ENCODE measurements at places on chromosomes 2 and 18.

- DNase-seq = no peak
These were observed 39.6 kb downstream of the ZEB2 start for GRCh38 chr2:144480285-144480684.

- DNase-seq = no peak
These were observed 114.9 kb upstream of the RAB27B start for GRCh38 chr18:54713386-54713785.

DNA sequence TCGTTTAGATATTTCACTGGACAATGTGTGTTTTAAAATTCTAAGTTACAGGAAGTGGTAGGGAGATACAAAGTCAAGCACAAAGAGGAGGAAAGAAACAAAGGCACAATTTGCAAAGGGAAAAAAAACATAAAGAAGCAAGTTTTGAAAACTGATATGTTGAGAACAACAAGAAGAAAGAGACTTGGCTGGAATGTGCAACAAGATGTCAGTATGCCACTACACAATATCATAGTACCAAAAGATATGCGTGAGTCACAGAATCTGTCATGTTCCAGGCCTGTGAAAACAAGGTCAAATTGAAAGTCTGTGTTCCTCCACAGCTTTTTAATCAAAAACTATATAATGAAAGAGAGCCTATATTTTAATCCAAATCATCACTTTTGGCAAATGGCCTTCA lies 12.0 kb downstream of the EXOC6B start:
- DNase-seq = no peak

DNA sequence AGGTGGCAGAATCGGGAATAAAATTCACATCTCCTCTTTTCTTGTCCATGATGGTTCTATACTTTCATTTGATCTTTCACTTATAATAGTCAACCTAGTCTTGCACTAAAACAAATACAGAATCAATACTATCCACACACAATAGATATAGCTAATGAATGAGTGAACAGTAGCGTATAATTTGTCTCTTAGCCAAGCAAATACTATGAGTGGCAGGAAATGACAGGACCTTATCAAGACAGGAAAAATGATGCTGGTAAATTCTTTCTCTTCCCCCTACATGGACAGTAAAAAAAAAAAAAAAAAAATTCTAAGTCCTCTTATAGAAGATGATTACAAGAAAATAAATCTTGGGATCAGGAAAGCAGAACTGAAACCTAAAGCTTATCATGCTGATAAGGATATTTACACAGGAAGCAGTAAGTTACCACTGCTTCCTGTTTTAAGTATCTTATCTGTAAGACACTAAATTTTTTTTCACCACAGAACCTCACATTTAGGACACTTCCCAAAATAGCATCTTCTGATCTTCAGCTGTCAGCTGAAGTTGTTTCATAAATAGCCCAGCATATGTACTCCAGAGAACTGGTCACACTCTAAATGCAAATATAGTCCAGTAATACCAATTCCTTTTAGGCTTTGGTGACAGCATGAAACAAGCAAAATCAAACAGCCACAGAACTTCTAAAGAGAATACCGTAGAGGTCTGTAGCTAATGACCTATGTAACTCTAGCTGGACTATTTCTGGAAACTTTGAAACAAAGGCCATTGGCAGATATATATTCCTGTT lies 27.0 kb downstream of the IRS1 start:
- no peak for DNase-seq

DNA sequence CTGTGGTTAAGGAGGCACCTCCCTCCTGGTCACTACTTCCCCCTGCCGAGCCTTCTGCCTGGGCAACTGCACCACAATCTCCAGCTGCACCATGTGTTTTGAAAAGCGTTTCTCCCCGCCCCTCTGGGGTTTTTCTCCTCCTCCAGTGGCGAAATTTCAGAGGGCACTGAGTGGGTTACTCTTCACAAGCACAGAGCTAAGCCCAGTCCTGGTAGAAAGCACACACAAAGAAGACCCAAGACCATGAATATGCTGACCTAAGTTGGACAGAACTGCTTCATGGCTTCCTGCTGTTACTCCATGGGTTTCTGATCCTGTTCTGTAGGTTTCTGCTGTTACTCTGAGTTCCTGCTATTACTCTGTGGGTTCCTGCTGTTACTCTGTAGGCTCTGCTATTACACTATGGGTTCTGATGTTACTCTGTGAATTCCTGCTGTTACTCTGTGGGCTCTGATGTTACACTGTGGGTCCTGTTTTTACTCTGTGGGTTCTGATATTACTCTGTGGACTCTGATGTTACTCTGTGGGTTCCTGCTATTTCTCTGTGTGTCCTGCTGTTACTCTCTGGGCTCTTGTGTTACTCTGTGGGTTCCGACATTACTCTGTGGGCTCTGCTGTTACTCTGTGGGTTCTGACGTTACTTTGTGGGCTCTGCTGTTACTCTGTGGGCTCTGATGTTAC lies 216.6 kb downstream of the RTP5 start:
- no peak for DNase-seq

DNA sequence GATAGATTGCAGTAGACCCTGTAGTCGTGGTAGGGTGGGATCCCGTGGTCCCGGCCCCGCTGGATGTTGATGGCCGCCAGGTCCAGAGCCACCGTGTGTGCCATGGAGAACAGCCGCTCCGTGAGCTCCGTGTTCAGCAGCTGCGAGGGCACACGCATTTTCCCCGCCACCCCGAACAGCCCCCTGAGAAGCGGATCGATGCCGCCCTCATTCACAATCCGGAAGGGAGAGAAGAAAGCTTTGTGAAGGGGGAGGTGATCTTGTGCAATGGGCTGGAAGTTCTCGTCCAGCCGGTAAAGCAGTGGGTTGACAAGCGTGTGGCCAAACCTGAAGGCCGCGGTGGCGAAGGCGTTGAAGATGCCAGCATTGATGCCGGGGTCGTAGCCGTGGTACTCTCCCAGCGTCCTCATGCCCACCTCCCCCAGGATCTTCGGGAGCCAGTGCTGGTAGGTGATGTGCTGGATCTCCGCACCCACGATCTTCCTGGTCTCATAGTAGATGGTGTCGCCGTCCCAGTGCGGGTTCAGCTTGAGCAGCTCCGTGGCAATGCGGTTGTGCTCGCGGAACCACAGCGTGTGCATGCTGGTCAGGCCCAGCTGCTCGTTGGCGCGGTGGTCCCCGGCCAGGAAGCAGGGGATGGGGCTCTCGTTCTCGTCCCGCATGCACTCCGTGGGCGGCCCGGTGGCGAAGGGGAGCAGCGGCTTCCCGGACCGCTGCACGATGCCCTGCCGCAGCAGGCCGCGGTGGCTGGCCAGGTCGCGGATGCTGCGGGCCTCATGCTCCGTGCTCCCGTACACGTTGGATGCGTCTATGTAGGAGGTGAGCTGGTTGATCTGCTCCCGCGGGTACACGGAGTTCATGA lies 95.8 kb downstream of the PXDN start:
- no peak for DNase-seq

DNA sequence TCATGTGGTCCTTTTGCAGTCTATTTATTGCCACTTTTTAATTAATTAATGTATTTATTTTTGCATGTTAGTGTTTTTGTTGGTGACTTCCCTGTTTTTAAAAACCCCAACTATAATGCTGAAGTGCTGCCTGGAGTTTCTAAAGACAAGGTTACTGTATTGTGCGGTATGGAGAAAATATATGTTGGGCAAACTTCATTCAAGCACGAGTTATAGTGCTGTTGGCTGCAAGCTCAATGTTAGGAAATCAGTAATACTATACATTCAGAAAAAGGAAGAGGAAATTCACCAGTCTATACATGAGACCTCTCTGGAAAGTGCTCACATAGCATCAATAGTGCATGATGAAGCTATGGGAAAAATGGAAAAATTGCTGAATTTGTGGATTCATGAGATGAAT lies 15.4 kb upstream of the RBMS1 start:
- no peak for DNase-seq

DNA sequence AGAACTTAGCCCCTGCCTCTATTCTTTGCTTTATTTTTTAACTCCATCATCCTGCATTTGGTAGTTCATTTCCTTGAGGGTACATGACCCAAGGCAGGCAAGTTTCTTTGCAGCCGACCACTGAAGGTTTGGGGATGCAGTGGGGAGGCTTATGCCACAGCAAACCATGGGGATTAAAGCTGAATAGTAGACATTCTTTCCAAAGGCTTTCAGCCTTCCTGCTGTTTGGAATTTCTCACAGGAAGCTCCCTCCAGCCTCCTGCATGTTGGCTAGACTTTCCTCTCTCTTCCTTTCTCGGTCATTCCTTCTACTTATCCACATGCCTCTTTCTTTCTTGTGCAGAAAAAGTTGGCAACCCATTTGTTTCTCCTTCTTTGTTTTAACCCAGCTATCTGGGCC lies 77.3 kb downstream of the SOCS6 start:
- DNase-seq = no peak

- peak; percentile 91 for DNase-seq
These were observed 36.7 kb downstream of the DYNC1I2 start for GRCh38 chr2:171723716-171724683.

DNA sequence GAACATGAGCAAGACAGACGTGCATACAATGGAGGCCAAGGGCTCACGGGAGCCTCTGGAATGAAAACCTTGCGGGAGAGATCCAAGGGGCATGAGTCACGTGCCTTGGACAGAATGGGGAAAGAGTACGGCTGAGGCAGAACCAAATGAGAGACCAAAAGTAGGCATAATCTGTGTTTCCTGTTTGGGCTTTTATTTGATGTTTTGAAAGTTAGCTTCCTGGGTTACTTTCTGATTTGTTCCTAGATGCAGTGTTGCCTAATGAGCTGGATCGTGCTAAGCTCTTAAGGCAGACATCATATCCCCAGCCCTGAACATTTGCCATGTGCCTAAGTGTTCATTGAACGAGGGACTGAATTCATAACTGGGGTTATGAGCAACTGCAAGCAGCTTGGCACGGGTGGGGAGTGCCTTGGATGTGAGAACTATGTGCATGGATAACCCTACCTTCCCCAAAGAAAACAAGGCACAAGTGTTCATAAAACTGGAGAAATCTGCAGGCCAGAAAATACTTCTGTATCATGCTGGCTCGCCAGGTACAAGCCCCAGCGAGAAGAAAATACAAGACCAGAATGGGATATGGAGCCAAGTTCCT lies 60.3 kb upstream of the RPL31 start:
- DNase-seq = no peak

DNA sequence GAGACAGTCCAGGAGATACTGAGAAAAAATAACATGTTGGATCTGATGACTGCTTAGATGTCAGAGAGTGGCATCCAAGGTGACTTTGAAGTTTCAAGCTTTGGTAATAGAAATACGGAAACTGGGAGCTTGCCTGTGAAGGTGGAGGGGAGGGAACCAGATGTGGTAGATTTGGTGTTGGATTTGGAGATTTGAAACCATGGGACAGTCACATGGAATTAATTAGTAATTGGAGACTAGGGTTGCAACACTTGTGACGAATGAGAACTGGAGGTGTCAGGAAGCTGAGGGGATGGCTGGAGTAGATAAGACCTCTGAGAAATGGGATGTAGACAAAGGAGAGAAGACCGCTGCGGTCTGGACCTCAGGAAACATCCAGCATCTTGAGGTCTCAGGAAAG lies 46.7 kb downstream of the RPL37A start:
- DNase-seq = no peak

DNA sequence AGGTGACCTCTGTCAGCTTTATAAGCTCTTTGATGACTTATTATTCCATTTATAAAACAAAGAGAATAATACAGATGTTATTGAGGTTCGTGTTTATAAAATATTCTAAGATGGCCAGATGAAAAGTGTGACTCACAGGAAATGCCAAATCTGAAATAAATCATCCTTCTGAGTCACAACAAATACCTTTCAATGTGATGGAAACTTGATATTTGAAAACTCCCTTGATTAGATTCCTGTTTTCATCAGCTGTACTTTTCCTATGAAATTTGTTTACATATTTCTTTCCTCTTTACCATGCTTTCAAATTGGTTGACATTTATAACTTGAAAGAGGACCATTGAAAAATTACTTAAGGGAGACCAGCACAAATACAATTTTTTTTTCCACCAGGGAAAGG lies 30.6 kb upstream of the PPP1R1C start:
- DNase-seq = no peak

DNA sequence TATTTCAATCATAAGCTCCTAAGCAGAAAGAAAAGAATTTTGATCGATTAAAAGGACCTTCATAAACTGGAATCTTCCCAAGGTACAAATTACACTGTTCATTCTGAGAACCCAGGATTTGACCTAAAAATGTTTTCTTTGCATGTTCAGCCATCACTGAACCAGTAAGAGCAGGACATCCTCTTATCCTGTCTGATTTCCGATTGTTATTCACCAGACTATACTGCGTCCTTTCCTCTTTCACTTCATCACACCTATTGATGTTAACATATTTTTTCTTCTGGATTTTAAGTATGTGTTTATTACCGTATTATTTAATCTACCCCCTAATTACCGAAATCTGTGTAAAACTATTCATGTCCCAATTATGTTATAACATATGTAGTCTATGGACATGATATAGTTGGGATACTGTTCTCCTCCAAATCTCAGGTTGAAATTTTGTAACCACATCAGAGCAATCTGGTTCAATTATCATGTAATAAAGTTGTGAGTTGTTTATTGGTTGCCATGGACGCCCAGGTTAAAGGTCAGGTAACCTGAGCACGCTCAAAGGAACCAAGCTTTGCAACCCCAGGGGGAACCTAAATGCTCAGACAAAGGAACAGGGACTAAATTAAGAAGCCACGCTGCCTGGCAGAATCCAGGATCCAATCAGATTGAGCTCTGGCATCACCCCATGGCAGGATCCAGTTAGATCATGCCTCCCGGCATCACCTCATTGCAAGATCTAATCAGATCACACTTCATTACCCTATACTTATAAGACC lies 11.6 kb upstream of the TBC1D8 start:
- no peak for DNase-seq

- no peak for DNase-seq
These were observed 87.0 kb upstream of the TMEM200C start for GRCh38 chr18:5982332-5982731.

DNA sequence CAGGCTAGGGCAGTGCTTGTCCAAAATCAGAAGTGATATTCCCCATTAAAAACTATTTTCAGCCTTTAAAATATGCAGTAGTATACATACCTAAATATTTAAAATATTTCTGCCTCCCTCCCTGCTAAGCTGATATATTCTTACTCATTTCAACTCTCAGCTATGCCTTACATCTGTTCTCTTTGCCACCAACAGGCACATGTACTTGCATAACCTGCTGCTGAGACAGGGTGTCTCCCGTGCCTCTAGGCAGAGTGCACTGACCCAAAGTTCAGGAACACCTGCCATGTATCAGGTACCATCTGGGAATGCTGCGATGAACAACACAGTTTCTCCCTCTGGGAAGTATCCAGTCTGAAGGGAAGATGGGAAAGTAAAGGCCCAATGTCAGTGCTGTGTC lies 91.7 kb downstream of the STK39 start:
- DNase-seq = no peak

GRCh38 chr2:219207134-219207883 lies 727 bp downstream of the ZFAND2B start:
- no peak for DNase-seq

DNA sequence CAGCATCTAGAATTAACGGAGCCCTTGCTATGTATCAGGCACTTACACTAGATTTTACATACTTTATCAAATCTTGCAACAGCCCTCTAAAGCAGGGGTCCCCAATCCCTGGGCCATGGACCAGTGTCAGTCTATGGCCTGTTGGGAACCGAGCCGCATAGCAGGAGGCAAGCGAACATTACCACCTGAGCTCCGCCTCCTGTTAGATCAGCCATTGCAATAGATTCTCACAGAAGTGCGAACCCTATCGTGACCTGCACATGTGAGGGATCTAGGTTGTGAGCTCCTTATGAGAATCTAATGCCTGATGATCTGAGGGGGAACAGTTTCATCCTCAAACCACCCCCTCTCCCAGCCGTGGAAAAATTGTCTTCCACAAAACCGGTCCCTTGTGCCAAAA lies 13.4 kb downstream of the DNAJB2 start:
- DNase-seq = no peak

GRCh38 chr18:11283479-11284161 lies 134.3 kb upstream of the PIEZO2 start:
- no peak for DNase-seq
